ENCODE measurements at places on chromosomes 16 and 17. TPM values are rescaled to one million over a fixed set of nuclear protein-coding genes. Genes with fewer than 3 reads are reported as not detected.
A peak's percentile ranks its signal among the peaks of the same experiment; 100 is the strongest.

Gene MIEF2
- total RNA-seq, result 13.2 TPM

Gene KRTAP2-1
- not detected for total RNA-seq

Gene SCN4A
- not detected for total RNA-seq

Gene CHST5
- not detected for total RNA-seq

DNA sequence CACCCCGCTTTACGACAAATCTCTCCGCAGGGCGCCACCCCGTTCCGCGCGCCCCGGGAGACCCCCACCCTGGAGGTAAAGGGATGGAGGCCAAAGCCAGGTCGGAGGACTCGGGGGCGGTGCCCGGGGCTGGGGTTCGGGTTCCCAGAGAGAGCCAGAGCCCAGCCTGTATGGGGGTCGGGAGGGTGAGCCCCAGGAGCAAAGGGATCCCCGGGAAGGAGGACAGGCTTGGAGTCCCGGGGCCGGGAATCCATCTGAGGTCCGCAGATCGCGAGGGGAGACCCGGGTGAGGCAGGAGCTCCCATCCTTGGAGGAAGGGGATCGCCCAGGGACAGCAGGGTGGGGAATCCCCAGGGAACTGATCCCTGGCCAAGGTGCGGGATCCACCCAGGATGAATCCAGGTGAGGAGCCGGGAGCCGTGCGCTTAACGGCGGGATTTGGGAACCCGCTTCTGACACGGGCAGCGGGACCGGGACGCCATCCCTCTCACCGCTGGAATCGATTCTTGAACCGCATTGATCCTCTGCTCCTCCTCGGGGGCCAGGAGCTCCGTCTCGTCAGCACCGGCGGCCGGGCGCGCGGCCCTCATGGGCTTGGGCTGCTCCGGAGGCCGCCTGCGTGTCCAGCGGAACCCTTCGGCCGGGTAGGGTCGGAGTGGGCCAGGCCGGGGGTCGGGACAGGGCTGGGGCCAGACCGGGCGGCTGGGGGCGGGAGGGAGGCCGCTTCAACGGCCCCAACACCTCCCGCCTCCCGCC, at the start of gene MMD:
Gene MMD (minus strand): TSS at position 657 of the 756 bp plus-strand sequence. CDS start 140 bp downstream, at position 517.
- DNase-seq, result no peak

DNA sequence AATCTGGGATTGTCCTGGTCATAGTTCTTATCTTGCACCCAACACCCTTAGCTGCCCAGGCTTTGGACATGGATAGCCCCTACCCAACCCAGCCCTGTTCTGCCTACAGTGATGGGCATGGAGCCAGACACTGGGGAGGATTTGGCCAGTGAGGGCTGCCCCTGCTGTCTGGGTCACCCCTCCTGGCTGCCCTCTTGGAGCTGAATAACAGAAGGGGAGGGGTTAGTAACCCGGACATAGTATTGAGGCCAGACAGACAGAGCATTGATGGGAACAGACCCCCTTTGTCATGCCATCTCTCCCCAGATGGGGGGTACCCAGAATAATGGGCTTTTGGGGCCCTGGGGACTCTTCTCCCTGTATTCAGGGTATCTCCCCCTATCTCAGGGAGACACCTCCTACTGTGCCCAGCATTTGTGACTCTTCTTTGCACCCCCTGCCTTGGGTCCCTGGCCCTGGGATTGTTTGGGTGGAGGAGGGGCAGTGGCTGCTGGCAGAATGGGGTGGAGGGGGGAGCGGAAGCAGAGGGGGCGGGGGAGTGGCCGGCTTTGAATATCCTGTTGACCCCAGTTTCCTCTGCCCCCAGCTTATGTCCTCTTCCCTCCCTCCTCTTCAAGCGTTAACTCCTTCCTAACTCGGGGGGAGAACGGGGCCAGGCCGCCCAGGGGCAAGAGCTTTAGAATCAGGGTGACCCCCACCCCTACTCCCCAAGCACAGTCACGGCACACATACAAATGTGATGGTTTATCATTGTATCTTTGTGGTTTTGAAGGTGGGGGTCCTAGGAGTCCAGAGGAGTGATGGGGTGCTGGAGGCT, 17.0 kb downstream of the GJD3 start:
- no peak for DNase-seq

Gene HP
- total RNA-seq, result not detected

Gene EMP2
- total RNA-seq, result 6.8 TPM

DNA sequence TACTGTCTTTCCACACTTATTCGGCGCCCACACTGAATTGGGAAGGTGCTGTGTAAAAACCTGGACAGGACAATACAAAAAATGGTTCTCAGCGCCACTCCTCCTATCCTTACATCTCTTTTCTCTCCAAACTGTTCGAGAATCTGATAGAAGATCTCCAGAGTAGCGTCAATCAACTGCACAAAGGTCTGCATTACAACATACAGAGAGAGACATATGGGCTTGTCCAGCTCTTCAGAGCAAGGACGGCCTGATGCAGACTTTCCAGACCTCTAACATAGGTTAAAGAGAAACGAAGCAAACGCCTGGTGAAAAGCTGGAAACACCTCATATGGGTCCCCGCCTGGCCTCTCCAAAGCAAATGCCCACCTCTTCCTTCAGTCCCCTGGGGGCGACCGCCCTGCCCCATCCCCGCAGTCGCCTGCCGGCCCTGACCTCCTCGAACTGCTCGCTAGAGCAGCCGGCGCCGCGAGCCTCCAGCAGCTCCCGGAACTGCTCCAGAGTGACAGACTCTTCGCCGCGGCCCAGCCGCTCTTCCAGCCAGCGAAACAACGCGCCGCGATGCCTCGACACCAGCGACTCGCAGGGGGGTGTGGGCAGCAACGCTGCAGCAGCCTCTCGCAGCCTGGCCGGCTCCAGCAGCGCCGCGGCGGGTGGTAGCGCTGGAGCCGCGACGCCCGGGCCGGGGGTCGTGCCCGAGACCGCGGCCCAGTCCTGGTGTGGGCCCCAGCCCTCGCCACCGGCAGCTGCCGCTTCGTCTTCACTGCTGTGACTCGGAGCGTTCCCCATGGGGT, 526 bp downstream of the ZZEF1 start:
- DNase-seq, result no peak

GRCh38 chr16:23048164-23048563, 101.1 kb downstream of the USP31 start:
- DNase-seq, result no peak

DNA sequence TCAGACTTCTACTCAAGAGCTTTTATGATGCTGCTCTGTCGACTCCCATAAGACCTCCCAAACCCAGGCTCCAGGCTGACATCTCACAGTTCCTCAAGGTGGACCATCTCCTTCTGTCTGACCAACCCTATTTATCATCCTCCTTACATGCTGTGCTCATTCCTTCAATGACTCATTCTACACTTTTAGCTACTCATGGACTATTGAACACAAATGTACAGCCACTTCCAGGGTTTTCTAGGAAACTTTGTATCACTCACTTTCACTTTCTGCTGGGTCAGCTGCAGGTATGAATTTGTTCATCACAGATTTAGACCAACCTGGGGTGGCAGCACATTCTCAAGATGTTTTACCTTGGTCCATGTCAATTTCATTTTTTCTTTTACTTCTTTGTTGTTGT, 162.4 kb upstream of the FAM20A start:
- DNase-seq, result peak; percentile 38

DNA sequence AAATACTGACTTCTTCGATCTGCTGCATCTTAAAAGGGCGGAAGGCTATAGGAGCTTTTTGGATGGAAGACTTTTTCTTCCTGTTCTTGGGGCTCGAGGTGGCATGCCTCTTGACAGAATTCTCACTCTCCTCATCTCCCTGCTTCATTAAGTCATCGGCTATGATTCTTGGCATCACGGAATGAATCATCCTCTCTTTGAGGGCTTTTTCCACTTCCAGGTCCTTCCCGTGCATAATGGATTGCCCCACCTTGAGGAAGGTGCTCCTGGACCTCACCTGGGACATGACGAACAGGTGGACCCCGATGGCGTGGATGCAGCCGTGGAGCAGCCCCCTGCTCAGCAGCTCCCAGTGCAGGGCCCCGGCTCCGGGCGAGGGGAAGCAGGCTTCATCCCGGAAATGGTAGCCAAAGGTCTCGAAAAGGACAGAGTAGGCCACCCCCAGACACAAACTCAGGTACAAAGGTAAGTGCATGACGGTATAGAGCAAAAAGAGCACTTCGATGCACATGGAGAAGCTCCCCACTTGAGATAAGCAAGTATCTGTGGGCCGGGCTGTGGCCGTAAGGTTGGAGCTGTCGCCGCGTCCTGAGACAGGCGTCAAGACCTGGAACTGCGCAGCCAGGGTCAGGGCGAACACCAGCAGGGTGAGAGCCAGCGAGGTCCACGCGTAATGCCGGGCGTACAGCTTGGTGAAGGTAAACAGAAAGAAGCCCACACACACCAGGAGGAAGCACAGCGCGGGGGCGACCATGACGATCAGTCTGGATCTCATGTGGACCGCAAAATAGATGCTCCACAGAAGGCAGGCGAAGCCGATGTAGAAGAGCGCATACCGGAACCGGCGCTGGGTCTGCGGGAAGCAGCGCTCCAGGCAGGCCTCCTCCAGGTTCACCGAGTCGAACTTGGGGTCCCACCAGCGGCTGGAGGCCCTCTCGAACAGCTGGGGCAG, 1.7 kb downstream of the ADCY9 start:
- DNase-seq, result no peak

Gene SOX8
- total RNA-seq, result 0.33 TPM

DNA sequence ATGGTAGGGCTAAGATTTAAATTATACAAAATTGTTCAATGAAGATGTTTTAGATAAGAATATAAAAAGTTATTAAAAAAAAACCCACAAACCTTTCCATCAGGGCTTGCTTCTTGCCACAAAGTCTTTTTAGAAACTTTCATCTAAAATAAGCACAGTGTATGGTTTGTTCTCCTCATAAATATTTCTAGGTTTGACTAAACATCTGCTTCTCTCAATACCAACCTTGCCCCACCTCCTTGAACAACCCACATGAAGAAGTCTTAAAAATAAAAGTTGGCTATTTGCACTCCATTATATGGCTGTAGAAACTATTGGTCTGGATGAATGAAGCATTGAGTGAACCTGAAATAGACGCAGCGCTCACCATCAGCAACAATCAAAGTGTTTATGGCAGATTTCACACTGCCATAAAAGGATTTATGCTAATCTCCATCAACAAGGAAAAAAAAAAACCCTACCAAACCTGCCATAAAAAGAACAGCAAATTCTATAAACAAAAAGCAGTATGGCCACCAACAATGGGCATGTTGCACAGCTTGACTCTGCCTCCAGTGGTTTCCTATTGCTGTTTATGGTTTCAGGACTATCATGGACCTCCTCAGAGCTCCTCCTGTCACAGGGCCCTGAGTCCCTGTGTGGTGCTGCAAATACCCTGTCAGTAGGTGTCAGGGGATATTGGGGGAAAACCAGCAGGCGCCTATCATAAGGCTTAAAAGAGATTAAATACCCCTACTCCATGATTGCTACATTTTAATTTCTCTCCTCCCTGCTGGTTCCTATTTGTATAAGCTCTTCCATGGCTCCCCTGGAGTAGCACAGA, 37.6 kb downstream of the SNX11 start:
- no peak for DNase-seq

Gene CNP
- total RNA-seq, result 64.3 TPM

Gene OR1E1
- total RNA-seq, result not detected

DNA sequence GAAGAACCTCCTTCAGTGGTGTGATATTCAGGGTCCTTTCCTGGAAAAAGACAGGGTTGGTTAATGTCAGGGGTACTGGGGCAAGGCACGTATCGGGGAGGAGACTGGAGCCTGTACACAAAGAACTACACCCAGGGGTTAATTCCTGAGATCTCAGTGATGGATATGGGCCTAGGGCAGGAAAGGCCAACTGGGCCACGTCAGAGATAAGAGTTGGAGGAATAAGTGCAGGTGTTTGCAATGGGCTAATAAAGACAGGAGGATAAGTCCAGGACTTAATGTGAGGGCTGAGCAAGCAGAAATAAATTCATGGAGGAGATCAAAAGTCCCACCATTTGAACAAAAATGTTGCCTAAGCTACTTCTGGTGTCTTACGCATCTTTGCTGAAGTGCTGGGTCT, 10.4 kb upstream of the HERPUD1 start:
- no peak for DNase-seq

GRCh38 chr17:33205552-33205951, 87.5 kb downstream of the ASIC2 start:
- no peak for DNase-seq

GRCh38 chr16:2954656-2955381, 9.3 kb upstream of the KREMEN2 start:
- no peak for DNase-seq

DNA sequence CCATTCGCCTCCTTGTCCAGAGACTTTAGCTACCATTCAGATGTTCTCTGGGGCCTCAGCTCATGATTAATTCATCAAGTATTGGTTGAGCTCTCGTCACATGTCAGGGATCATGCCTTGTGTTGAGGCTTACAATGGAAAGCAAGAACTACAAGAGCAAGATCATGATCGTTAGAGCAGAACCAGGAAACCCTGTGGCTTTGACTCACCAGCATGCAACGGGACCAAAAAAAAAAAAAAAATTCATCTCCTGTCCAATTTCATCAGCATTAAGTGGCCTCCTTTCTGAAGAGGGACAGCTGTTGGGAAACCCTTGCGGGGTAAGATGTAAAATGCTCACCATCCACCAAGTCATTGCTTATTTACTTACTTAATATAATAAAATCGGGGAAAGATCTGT, 12.1 kb upstream of the USP10 start:
- DNase-seq, result peak; percentile 72

- DNase-seq, result no peak
Measured at GRCh38 chr16:57982385-57982784, 11.5 kb upstream of the CNGB1 start.

DNA sequence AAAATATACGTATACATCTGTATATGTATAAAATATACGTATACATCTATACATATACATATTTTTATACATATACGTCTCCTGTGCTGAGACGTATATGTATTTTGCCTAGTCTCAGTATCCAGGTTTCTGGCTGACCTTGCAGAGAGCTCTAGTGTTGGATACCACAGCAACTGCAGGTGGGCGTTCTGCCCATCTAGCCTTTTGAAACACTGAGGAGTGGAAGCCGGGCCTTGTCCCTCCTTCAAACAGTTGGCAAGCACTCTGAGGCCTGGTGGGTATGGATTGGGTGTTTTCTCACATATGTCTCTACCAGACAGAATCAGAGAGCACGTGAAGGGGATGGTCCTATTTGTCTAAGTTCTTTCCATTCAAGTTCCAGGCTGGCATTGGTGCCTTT, 39.4 kb upstream of the MRC2 start:
- no peak for DNase-seq

Gene HSD11B2
- total RNA-seq, result not detected

DNA sequence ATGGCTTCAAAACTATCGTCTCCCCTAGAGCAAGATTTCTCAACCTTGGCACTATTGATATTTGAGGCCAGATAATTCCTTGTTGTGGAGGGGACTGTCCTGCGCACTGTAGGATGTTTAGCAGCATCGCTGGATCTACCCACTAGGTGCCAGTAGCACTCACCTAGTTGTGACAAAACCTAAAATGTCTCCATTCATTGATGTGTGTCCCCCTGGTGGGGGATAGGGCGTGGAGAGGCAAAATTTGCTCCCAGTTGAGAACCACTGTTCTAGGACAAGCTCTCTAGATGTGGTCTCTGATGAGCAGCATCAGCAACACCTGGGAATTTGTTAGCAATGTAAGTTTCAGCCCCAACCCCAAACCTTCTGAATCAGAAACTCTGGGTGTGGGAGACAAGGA, 259.0 kb downstream of the XYLT1 start:
- DNase-seq, result no peak

Gene KRT39
- not detected for total RNA-seq

Gene SHCBP1
- total RNA-seq, result 28.9 TPM

Gene KCNJ16
- not detected for total RNA-seq

GRCh38 chr17:74654742-74655141, 31.2 kb upstream of the CD300E start:
- no peak for DNase-seq
